ENCODE measurements at places on chromosomes 5 and 9. TPM values are rescaled to one million over a fixed set of nuclear protein-coding genes. Genes with fewer than 3 reads are reported as not detected.

DNA sequence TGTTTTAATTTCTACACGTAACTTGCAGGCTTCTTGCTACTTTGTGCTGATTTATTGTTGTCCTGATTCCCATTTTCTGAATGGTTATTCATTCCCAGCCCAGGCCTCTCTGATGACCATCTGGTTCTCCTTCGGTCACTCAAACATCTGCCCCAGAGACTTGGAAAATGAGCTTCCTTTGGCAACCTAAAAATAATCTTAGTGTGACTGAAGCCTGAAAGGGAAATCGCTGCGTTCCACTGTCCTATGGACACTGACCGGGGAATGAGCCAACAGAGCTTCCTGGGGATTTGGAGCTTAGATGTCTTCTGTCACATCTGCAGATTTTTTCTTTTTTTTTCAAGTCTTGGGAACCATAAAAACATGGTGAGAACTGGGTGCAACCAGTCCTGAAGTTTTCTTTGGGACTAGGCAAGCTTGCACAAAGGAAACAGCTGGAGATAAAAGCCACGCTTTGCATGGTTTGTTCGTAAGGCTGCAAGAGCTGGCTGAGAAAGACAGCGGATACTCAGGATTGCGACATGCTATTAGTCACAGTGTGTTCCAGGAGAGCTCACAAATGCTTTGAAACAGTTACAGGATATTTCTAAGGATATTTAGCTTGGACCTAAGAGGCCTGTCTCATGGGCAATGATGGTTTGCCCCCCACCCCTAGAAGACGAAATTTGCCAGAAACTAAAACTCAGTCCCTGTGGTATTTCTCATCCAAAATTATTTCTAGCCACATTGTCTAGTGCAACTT is 146.2 kb downstream of the GOLPH3 start:
- H3K36me3 ChIP-seq: no peaks in the 10 kb centered on the region
- no peaks in the 10 kb centered on the region for H3K27me3 ChIP-seq
- peak; percentile 36 for DNase-seq
- H3K4me3 ChIP-seq: no peak overlapping the region
- H3K27ac ChIP-seq: no peak overlapping the region

The CD14 gene
- 2.5 TPM for total RNA-seq

DNA sequence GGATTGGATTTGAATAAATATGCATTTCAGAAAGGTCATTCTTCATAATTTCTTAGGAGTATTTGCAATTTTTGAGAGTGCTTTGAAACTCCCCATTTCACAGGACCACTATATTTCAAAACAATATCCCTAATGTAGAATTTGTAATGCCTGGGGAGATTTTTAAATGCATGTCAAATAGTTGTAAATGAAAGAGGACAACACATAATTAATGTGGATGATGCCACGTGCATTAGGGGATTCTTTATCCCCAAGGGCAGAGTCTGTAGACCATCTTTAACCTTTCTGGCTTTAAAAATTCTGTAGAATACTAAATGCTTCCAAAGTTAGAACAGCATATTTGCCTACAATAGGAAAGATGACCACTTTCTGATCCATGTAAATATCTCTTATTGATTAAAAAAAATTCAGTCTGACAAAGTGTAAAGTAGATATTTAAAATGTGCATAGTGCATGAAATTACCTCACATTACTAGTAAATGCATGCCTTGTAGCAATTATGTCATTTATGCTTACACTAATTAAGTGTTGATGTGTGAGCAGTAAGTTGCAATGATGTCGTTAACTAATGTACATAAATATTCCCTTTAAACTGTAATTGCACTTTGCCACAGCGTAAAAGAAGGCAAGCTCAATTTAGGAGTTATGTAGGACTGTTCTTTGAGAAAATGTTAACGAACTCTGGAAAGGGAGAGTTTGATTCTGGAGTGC is 416.1 kb downstream of the PSAT1 start:
- H3K27ac ChIP-seq: no peak overlapping the region
- H3K4me1 ChIP-seq: no peaks in the 10 kb centered on the region
- H3K4me3 ChIP-seq: no peak overlapping the region
- DNase-seq: no peak
- no peaks in the 10 kb centered on the region for H3K36me3 ChIP-seq

DNA sequence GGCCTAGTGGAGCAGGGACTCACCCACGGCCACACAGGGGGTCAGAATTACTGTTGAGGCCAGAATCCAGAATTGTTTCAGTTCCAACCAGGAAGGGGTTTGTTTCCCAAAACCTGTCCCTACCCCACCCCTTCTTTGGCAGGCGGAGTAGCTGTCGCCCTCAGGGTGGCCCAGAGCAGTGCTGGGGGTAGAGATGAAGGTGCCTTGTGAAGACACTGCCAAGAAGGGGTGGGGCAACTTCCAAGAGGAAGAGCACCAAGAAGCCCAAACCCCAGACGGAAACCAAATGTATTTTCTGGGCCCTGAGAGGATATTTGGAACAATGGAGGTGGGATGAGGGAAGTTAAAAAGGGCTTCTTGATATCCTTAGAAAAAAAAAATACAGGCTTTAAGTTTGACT is 11.4 kb upstream of the NDST1 start:
- no peak for DNase-seq
- peak overlapping the region; percentile 93 for H3K27ac ChIP-seq
- H3K4me1 ChIP-seq: peaks cover 75% of the 10 kb centered on the region
- no peak overlapping the region for H3K4me3 ChIP-seq
- no peaks in the 10 kb centered on the region for H3K36me3 ChIP-seq

GRCh38 chr5:79640571-79641055 is 28.4 kb downstream of the TENT2 start:
- H3K4me3 ChIP-seq: no peak overlapping the region
- DNase-seq: no peak
- H3K4me1 ChIP-seq: no peaks in the 10 kb centered on the region
- no peak overlapping the region for H3K27ac ChIP-seq
- H3K27me3 ChIP-seq: no peaks in the 10 kb centered on the region

- H3K36me3 ChIP-seq: no peaks in the 10 kb centered on the region
- DNase-seq: no peak
- H3K4me3 ChIP-seq: peak overlapping the region; percentile 27
- H3K27me3 ChIP-seq: peaks cover 48% of the 10 kb centered on the region
- H3K4me1 ChIP-seq: peaks cover 23% of the 10 kb centered on the region
These were observed 789 bp downstream of the SEMA6A start for GRCh38 chr5:116573702-116574366.

The ITGA1 gene
- 1.6 TPM for total RNA-seq

The RAD23B gene
- total RNA-seq: 114 TPM

The TRIM32 gene
- total RNA-seq: 20.2 TPM

- H3K36me3 ChIP-seq: no peaks in the 10 kb centered on the region
- DNase-seq: no peak
- H3K27ac ChIP-seq: peak within 1 kb of the TSS; percentile 100
- peak within 1 kb of the TSS; percentile 94 for H3K4me3 ChIP-seq
- H3K27me3 ChIP-seq: no peaks in the 10 kb centered on the region
- peaks cover 15% of the 10 kb centered on the region for H3K4me1 ChIP-seq
These were observed at the start of gene RUFY1 for GRCh38 chr5:179550511-179551342. RUFY1 (plus strand) TSS chr5:179550554; CDS start chr5:179550570, 16 bp downstream.

The LECT2 gene
- total RNA-seq: not detected

- H3K4me1 ChIP-seq: no peaks in the 10 kb centered on the region
- H3K36me3 ChIP-seq: no peaks in the 10 kb centered on the region
- H3K27me3 ChIP-seq: no peaks in the 10 kb centered on the region
- DNase-seq: no peak
- H3K4me3 ChIP-seq: no peak overlapping the region
These were observed 46.2 kb downstream of the OSTF1 start for GRCh38 chr9:75134495-75134894.

- peaks cover 28% of the 10 kb centered on the region for H3K27me3 ChIP-seq
- H3K36me3 ChIP-seq: no peaks in the 10 kb centered on the region
- H3K27ac ChIP-seq: no peak overlapping the region
- no peak for DNase-seq
- 0 out of 2 replicates have a peak overlapping the region, but pooled peaks have one; percentile 21 for H3K4me3 ChIP-seq
- H3K4me1 ChIP-seq: no peaks in the 10 kb centered on the region
These were observed 137.8 kb downstream of the CEP120 start for GRCh38 chr5:123285122-123286023.

DNA sequence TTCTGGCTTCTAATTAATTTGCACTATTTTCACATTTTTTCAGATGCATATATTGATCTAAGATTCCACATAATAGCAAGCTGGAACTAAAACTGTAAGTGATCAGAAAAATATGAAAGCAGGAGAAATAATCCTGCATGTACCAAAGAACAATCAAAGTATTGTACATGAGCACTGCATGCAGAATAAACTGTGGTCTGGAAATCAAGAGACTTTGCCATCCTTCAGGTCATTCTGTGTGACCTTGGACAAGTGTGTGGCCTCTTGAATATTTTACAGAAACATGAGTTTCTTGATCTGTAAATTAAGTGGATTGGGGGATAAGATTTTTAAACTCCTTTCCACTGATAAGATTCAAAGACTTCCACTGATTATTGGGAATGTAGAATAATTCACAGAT is 99.2 kb upstream of the GNAQ start:
- no peak for DNase-seq
- 0 out of 2 replicates have a peak, but pooled peaks cover 4% of the 10 kb centered on the region for H3K4me1 ChIP-seq
- no peak overlapping the region for H3K4me3 ChIP-seq
- H3K27ac ChIP-seq: no peak overlapping the region

The NMUR2 gene
- not detected for total RNA-seq

DNA sequence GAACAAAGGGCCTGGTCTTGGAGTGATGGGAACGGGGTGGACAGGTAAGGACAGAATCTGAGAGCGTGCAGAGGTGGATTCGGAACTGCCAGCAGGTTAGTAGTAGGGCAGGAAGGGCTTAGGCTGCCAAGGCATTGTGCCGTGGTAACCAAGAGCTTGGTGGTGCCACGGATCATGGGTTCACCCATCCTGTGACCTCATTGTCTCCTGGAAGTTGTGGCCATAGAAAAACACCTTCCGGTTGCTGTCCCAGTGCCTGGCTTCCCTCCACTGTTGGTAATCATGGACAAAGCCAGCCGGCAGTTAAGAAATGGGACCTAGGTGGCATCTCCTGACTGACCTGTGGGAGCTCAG is 42.5 kb upstream of the CFAP157 start:
- no peak overlapping the region for H3K4me3 ChIP-seq
- no peak for DNase-seq
- peaks cover 3% of the 10 kb centered on the region for H3K36me3 ChIP-seq
- no peaks in the 10 kb centered on the region for H3K4me1 ChIP-seq

The NKD2 gene
- total RNA-seq: 12.3 TPM

The ESM1 gene
- total RNA-seq: not detected

- no peaks in the 10 kb centered on the region for H3K4me1 ChIP-seq
- H3K27ac ChIP-seq: no peak overlapping the region
- no peak overlapping the region for H3K4me3 ChIP-seq
- H3K36me3 ChIP-seq: no peaks in the 10 kb centered on the region
These were observed 60.5 kb downstream of the SYK start for GRCh38 chr9:90861826-90862740.

The GDNF gene
- not detected for total RNA-seq

DNA sequence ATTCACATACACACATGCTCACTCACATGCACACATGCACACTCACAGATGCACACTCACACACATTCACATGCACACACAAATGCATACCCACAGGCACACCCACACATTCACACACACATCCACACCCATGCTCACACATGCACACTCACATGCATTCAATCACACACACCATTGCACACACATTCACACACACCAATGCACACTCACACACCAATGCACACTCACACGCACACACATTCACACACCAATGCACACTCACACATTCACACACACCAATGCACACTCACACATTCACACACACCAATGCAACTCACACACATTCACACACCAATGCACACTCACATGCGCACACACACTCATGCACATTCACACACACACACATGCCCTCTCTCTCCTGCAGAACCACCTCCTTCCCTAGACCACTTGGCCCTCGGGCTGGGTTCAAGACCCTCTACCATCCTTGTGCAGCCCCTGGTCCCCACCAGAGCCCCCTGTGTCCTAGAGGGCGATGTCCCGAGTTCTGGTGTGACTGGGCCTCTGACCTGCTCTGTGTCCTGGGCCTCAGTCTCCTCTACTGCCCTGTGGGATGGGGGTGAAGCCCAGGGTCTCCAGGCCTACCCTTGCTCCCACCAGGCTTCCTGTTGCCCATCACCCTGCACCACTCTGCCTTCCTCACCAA is 139.0 kb downstream of the OLFM1 start:
- no peaks in the 10 kb centered on the region for H3K27me3 ChIP-seq
- H3K4me1 ChIP-seq: no peaks in the 10 kb centered on the region
- H3K36me3 ChIP-seq: no peaks in the 10 kb centered on the region

DNA sequence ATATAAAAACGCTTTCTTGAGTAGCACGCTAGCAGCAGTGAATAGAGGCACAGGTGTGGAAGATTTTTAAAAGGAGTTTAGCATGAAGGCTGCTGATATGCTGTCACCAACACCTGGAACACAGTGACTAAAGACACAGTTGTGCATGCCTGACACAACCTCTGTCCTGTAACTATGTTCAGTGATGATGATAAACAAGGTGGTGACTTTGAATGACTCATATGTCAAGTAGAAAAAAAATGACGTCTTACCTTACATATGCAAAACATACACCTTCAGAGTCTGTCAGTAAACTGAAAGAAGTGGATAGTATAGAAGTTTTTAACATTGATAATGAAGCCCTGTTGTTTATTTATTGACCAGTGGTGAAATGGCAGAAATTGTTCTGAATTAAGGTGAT is 66.2 kb upstream of the ADCY2 start:
- H3K27ac ChIP-seq: no peak overlapping the region
- H3K36me3 ChIP-seq: no peaks in the 10 kb centered on the region
- no peaks in the 10 kb centered on the region for H3K4me1 ChIP-seq

GRCh38 chr5:139494832-139495231 is 12.3 kb upstream of the STING1 start:
- no peak overlapping the region for H3K27ac ChIP-seq
- no peaks in the 10 kb centered on the region for H3K36me3 ChIP-seq
- H3K4me1 ChIP-seq: peaks cover 8% of the 10 kb centered on the region

The PTGDS gene
- total RNA-seq: 13.7 TPM

- no peaks in the 10 kb centered on the region for H3K4me1 ChIP-seq
- no peaks in the 10 kb centered on the region for H3K36me3 ChIP-seq
- H3K4me3 ChIP-seq: no peak overlapping the region
- H3K27ac ChIP-seq: no peak overlapping the region
These were observed 110.3 kb downstream of the VAV2 start for GRCh38 chr9:133881671-133882381.

GRCh38 chr5:84148651-84149050 is 236.0 kb downstream of the EDIL3 start:
- no peaks in the 10 kb centered on the region for H3K4me1 ChIP-seq
- no peak overlapping the region for H3K27ac ChIP-seq
- no peaks in the 10 kb centered on the region for H3K27me3 ChIP-seq
- DNase-seq: no peak

DNA sequence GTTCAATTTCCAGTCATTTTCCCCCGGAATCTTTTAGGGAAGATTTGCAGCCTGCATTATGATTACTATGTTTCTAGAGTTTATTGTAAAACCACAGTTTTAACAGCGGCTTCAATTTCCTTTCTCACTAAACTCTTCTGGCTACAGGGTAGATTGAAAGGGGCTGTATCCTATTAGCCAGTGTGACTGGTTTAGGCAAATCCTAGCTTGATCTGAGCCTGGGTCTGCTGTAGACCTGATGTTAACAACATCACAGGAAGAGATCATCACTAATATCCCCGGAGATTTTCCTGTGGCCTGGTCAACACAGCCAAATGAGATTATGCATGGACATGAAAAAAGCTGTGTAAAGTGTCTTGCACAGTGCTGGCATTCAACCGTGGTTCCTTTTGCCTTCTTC is 33.4 kb downstream of the STOM start:
- H3K36me3 ChIP-seq: no peaks in the 10 kb centered on the region
- H3K4me3 ChIP-seq: no peak overlapping the region
- no peaks in the 10 kb centered on the region for H3K27me3 ChIP-seq
- no peaks in the 10 kb centered on the region for H3K4me1 ChIP-seq
- DNase-seq: no peak

The RIOK2 gene
- 32.5 TPM for total RNA-seq
